RPMI8226 (cell line): ENCODE measurements at places on chromosomes 2 and 18.

GRCh38 chr2:9422321-9423099 lies 818 bp downstream of the ITGB1BP1 start:
- peak; percentile 64 for DNase-seq

- DNase-seq, result no peak
Measured at GRCh38 chr2:8454797-8455196, 227.1 kb upstream of the ID2 start.

- no peak for DNase-seq
Measured at GRCh38 chr18:13559754-13560153, 166.6 kb downstream of the FAM210A start.

DNA sequence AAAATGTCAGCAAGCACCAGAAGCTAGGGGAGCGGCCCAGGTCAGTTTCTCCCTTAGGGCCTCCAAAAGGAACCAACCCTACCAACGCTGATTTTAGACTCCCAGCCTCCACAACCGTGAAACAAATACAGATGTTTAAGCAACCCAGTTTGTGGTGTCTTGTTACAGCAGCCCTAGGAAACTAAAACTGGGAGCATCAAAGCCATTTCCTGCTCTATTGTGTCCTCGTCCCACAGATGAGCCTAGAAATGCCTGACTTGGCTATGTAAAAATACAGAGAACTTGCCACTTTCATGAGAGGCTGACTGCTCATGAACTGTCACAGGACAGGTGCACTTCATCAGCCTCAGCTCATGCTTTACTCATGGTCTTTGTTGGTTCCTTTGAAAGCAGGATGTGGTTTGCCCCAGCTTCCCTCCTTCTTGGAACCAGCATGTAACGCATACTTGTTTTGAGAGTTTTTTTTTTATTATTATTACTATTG lies 97.6 kb upstream of the SLC39A10 start:
- DNase-seq, result peak; percentile 64

GRCh38 chr2:22340716-22341115 lies 1044.3 kb upstream of the KLHL29 start:
- DNase-seq, result no peak

- DNase-seq, result no peak
Measured at GRCh38 chr18:14124689-14125088, 7.5 kb downstream of the ZNF519 start.

GRCh38 chr2:144877893-144878292 lies 358.0 kb upstream of the ZEB2 start:
- DNase-seq, result no peak

- DNase-seq, result no peak
Measured at GRCh38 chr2:172000696-172001361, 1.1 kb downstream of the METAP1D start.

GRCh38 chr2:77101796-77102452 lies 420.3 kb downstream of the LRRTM4 start:
- DNase-seq, result no peak

DNA sequence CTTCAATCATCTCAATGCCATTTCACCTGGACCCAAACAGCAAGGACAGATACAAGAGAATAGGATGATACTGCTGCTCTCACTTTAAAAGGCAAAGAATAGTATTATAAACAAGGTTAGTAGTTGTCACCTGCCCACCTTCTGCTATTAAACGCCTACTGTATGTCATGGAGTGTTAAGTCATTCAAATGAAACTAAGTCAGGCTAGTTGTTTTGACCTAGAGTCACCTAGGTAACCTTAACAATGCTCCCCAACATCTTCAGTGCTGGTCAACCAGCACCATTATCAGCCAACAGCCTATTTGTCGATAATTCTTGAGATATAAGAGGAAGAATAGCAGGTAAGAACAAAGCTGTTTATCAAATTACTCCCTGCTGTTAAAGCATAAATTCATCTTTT lies 39.2 kb downstream of the TRIP12 start:
- no peak for DNase-seq

DNA sequence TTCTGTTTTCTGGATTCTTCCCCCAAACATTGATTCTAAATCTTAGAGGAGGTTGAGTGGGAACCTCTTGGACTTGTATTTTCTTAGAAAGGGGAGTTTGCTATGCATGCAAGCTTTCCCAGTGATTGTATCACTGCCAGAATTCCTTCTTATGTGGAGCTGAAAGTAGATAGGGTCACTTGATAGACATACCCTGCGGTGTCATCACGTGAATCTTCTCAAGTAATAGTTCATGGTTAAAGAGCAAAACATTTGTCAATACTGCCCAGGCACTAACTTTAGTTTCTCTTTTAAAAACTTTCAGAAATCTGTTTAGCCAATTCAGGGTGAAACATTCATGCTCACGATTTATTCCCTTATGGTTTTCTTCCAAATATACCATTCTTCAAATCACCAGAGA lies 6.4 kb downstream of the PMAIP1 start:
- DNase-seq, result no peak

DNA sequence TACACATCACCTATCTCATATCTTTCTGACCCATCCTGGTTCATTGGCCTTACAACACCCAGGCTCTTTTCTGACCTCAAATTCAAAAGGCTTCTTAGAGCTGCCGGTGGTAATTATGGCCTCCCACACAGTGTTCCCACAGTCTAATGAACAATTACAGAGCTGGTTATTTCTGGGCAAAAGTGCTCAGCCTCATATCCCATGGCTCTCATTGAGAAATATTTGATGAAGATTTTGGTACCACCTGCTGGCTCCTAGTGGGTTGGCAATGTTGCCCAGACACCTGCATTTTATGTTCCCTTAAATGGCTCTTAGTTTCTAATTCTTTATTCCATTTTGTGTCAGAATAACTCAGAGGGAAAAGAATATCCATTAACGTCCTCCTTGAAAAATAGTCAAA lies 20.1 kb upstream of the SCYGR2 start:
- DNase-seq, result no peak

DNA sequence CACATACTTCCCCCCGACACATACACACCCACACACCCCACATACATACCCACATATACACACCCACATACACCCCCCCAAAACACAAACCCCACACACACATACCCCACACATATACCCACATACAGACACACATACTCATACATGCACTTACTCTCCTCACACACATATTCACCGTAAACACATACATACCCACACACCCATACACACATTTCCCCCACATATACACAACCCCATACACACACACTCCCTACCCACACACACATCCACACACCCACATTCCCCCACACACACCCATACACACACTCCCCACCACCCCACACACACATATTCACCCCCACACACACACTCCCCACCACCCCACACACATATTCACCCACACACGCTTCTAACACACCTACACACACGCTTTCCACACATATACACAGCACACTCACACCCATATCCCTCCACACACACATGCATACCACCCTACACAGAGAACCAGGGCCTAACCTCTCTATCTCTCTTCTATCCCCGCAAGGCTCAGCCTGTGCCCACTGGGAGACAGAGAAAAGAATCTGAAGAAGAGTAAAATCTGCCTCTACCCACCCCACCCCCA lies 182.4 kb upstream of the ETAA1 start:
- no peak for DNase-seq

- DNase-seq, result peak; percentile 79
Measured at GRCh38 chr2:68465081-68465916, 1.8 kb downstream of the FBXO48 start.

GRCh38 chr2:207327513-207327912 lies 161.8 kb upstream of the KLF7 start:
- DNase-seq, result no peak

- DNase-seq, result peak; percentile 76
Measured at GRCh38 chr2:72859831-72860262, 27.4 kb upstream of the SPR start.

- no peak for DNase-seq
Measured at GRCh38 chr2:74374509-74375205, 5.5 kb downstream of the DCTN1 start.

- DNase-seq, result no peak
Measured at GRCh38 chr18:54916507-54916906, 42.8 kb downstream of the CCDC68 start.

DNA sequence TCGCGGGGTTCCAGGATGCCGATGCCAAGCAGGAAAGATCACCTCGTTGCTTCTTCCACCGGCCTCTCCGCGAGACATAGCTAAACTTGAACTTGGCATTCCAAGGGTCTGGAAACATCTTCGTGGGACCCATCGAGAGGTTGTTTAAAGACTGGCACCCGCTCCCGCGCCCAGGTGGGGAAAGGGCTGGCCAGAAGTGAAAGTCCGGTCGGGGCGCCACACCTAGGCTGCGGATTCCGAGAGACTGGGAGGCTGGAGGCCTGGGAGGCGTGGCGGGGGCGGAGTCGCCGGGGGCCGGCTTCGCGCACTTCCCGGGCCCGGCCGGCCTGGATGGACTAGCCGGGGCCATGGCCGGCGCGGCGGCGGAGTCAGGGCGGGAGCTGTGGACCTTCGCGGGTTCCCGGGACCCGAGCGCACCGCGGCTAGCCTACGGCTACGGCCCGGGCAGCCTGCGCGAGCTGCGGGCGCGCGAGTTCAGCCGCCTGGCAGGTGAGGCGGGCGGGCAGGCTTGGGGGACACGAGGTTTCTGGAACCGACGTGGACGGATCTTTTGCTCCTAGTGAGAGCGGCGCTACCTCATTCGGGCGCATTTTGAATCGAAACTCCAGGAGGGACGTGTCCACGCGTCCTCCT lies at the start of gene MOCOS:
Gene MOCOS (plus strand): TSS at position 305 of the 633 bp plus-strand sequence. CDS start 43 bp downstream, at position 348.
- peak; percentile 82 for DNase-seq

GRCh38 chr2:187614756-187615155 lies 60.5 kb upstream of the TFPI start:
- DNase-seq, result no peak

DNA sequence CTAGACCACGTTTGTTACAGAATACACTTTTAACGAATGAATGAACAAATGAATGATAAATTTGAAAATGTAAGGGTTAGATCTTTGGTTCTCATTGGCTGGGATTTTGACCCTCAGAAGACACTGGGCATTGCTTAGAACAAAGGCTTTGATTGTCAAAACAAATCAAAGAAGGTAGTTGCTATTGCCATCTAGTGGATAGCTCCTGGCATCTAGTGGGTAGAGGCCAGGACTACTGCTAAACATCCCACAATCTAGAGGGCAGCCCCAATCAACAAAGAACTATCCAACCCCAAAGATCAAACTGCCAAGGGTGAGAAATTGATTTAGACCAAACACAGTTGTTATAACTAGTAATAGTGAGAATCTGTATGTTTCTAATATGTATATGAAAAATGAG lies 552.3 kb downstream of the KCNJ3 start:
- peak; percentile 5 for DNase-seq

- no peak for DNase-seq
Measured at GRCh38 chr2:202149936-202150335, 76.9 kb downstream of the KIAA2012 start.

GRCh38 chr2:230220347-230220969 lies 674 bp upstream of the SP110 start:
- DNase-seq, result no peak

GRCh38 chr2:175579646-175580045 lies 398.1 kb upstream of the ATP5MC3 start:
- DNase-seq, result no peak

DNA sequence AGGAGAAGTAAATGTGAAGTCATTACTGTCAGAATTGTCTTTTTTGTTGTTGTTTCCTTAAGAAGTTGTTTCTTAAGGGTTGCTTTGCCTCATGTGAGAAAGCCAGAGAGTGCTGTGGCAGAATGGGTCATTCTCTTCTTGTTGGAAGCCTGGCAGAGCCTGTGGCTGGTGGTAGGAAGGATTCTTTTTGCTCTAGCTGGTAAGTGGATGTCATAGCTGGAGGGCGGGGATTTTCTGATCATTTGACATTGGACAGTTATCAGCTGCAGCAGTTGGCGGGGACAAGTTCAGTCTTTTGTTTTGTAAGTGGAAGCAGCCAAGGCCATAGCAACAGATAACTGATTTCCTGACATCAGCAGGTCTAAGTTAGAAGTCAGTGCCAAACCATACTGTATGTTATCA lies 5.5 kb upstream of the RMDN2 start:
- DNase-seq, result no peak

GRCh38 chr2:145076085-145076484 lies 556.2 kb upstream of the ZEB2 start:
- no peak for DNase-seq

GRCh38 chr2:28619213-28620196 lies 123.6 kb downstream of the PLB1 start:
- DNase-seq, result no peak

DNA sequence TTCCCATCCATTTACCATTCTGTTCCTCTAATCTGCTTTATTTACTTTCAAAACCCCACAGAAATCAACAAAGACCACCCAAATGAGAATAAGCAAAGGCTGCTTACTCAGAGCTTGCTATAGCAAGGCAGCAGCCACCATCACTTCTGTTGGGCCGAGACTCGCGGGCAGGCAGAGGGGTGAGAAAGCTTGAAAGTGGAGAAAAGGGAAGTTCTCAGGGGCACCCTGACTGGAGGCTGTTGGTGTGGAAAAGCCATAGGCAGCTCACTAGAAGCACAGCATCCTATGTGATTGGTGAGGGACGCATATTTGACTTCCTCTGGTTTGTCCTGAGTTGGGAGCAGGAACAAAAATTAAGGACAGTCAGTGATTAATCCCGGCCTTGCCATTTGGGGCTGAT lies 269.7 kb upstream of the THSD7B start:
- DNase-seq, result no peak

GRCh38 chr2:169360984-169361705 lies 1.2 kb downstream of the LRP2 start:
- DNase-seq, result no peak

DNA sequence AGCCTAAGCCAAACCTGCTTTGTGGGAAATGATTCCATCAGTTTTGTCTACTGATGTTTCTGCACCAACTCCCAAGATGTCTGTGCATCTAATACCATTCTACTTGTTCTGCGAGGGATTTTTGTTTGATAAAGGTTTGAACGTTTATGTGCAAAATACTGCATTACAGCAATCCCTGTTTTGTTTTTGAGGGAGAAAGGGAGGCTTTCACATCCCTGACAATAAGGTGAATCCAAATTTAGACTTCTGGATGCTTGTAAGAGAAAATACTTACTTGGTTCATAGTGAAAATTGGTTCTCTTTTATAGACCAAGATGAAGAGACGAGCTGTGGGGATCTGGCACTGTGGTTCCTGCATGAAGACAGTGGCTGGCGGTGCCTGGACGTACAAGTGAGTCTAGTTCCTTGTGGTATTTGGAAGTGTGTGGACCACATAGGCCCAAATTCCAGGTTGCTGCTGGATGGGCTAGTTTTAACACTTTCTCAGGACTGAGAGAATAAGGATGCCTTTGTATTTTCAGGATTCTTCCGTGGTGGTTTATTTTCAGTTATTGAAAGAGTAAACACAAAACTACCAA lies 1.1 kb downstream of the RPL37A start:
- no peak for DNase-seq
